ENCODE measurements at places on chromosomes 16 and 17.

DNA sequence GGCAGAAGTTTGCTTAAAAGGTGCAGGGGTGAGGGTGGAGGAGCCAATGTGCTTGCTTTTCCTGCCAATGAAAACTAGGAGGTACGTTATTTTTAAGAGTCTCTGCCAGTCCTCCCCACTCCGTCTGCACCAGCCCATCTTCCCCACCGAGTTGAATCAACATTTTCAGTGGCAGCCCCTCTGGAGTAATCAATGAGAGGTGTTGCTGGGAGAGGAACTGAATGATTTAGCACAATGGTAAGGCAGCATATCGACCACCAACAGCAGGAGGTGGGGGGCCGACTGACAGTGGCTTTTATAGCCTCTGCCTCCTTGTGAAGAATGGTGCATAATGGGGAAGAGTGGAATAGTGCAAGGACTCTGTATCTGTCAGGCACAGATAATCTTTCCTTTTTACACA is 1465.0 kb upstream of the GOT2 start:
- DNase-seq = no peak

GRCh38 chr17:72120642-72121163 is at the start of gene SOX9:
Gene SOX9, plus strand, starts transcription at chr17:72121020. Its CDS starts 372 bp downstream, at chr17:72121392.
- no peak for DNase-seq

- no peak for DNase-seq
Measured at GRCh38 chr16:10949424-10949970, 5.1 kb downstream of the CLEC16A start.

GRCh38 chr16:50742576-50743200 is 802 bp downstream of the CYLD start:
- DNase-seq = peak; percentile 36

GRCh38 chr17:82647593-82648164 is 565 bp downstream of the WDR45B start:
- peak; percentile 24 for DNase-seq

DNA sequence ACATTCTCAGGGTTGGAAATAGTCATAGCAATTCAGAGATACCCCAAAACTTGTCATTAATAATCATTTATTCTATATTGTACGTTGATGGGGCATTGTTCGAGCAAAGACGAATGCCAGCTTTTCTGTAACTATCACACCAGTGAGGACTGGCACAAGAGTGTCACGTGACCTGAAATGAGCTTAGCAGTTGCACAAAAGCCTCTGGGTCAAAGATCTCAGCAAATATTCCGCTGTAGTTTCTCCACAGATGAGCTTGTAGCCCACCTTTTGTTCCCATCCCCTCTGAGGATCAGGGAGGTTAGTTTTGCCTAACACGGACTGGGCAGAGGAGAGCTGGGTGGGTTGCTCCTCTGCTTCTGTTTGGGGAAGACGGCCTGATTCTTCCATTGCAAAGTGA is 18.2 kb downstream of the IRX3 start:
- no peak for DNase-seq

GRCh38 chr17:74763565-74764387 is 12.4 kb downstream of the NAT9 start:
- no peak for DNase-seq

GRCh38 chr17:49696233-49696761 is 11.5 kb downstream of the SLC35B1 start:
- peak; percentile 70 for DNase-seq

GRCh38 chr17:13491916-13492736 is 109.6 kb downstream of the HS3ST3A1 start:
- DNase-seq = no peak

DNA sequence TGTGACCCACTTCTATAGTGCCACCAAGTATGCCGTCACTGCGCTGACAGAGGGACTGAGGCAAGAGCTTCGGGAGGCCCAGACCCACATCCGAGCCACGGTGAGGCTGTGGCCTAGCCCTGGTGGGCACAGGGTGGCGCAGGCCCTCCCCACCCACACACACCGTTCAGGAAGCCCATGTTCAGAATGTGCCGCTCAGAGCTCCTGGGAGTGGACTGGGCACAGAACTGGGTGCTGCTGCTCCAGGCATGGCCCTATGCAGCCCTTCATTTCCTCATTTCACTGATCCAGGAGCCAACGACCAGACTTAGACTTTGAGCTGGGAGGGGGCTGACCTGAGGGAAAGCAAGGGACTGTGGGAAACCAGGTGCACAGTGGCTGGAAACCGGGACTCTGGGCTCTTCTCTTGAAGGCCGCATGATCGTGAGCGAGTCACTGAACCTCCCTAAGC is 2.4 kb upstream of the MRM1 start:
- DNase-seq = no peak

DNA sequence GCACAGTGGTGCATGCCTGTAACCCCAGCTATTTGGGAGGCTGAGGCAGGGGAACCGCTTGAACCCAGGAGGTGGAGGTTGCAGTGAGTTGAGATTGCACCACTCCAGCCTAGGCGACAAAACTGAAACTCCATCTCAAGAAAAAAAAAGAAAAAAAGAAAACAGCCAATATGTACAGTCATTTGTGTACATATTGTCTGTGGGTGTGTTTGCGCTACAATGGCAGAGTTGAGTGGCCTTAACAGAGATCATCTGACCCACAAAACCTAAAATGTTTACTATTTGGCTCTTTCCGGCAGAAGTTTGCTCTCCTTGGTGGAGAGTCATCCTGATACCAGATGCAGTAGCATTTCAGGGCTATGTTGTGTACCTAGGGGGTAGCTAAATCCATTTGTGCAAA is 57.9 kb downstream of the ARSG start:
- no peak for DNase-seq

DNA sequence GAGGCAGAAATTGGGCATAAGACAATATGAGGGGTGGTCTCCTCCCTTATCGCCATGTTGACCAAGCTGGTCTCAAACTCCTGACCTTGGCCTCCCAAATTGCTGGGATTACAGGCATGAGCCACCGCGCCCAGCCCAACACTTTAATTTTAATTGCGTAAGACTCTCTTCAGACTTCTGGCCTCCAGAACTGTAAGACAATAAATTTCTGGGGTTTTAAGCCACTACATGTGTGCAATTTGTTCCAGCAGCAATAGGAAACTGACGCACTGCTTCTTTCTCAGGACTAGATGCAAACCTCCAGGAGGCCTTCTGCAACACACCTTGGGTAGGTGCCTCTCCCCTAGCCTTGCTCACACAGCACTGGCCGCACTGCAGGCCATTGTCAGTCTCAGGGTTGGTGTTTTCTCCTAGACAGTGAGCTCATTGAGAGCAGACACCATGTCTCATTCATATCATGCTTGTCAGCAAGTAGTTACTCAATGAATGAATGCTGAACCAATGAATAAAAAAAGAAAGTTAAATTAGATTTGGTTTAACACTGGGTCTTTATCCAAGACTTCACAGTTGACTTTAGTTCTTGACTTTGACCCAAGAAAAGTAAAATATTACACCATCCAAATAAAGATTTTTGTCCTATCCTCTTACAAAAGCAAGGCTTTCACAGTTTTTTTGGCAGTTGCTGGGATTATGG is 5.5 kb upstream of the ACSF2 start:
- no peak for DNase-seq

DNA sequence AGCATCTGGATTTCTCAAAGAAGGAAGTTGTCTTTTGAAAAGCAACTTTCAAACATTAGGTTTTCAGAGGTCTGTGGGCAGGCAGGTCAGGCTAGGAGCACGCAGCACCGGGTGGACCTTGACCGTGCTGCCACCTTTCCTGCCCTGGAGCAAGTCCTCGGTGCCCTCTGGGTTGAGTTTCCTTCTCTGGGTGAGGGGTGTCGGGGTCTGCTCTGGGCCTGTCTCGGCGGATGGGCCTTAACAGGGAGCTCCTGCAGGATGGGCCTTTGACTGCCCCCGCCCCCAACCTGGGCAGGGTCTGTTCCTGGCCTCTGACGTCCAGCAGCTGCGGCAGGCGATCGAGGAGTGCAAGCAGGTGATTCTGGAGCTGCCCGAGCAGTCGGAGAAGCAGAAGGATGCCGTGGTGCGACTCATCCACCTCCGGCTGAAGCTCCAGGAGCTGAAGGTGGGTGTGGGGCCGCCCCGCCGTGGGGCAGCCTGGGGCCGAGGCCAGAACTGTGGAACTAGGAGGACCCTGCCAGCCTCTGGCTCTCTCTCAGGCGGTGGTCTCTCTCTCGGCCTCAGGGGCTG is 8.7 kb downstream of the DEF8 start:
- DNase-seq = no peak

- DNase-seq = no peak
Measured at GRCh38 chr17:50052241-50052796, 3.6 kb upstream of the ITGA3 start.

GRCh38 chr17:181245-182049 is at the start of gene DOC2B:
Gene DOC2B, minus strand, starts transcription at chr17:181650. Its CDS starts 171 bp downstream, at chr17:181479.
- DNase-seq = no peak

DNA sequence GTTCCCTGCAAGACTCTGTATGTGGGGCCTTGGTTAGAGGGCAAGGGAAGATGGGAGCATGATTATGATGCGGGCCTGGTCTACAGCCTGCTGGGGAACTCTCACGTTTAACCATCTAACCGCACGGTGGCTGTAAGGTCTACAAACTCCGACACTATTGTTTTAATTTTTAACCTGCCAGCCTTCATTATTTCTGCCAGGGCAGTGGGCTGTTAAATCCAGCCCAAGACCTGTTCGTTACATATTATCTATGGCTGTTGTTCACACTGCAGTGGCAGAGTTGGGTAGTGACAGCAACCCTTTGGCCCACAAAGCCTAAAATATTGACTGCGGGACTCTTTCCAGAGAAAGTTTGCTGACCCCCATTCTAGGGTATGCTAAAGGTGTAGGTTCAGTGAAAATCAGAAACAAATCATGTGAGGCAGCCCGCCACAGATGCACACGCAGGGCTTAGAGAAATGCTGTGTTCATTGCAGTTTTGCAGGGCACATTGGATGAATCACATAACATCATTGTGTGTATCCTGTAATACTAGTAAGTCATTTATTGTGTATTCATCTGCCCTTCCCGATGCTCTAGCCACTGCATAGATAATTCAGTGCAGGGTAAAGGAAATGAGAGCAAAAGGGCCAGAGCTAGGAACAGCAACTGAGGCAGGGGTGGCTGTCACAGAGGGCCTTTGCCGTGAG is 14.3 kb downstream of the SNX29 start:
- DNase-seq = no peak

GRCh38 chr16:57297856-57298255 is 13.4 kb upstream of the PLLP start:
- no peak for DNase-seq

DNA sequence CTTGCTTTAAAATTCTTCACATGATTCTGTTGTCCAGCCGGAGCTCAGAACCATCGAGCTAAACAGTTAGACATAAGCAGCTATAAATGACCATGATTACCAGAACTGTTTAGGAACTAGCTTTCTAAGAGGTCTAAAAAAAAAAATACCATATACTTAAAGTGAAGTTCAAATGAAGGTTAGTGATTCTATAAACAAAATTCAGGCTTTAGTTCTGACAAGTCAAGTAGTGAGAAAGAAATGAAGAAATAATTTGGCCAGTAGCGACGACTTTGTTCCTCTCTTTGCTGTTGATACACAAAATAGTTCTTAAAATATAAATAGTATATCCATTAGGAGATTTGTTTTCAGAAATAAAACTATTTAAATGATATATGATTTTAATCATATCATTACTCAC is 27.7 kb downstream of the ABCA8 start:
- no peak for DNase-seq

DNA sequence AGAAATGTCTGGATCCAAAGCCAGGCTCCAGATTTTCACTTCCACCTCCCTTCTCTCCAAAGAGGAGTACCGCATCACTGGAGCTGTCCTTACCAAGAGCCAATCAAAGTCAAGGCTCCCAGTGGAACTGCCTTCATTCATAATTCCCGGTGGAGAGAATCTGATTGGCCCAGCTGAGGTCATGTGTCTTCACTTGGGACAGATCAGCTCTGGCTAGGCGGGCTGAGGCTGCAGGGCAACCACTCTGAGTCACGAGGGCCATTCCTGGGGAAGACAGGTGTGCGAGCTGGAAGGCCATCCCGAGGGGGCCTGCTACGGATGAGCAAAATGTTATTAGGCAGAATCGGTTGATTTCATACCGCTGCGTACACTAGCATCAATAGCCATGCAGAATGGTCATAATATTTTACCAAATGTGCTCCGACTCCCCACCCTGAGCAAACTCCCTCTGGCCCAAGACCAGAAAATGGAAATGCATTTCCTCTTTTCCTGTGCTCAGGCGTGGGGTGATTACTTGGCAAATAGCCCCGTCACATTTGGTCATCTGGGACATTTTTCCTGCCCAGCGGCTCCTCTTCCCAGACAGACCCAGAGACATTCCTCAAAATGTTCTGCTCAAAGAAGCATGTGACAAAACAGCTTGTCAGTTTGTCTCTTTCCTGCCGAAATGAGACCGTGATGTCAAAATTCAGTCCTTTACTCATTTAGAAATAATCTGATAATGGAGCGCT is 111.1 kb downstream of the AIPL1 start:
- DNase-seq = no peak

DNA sequence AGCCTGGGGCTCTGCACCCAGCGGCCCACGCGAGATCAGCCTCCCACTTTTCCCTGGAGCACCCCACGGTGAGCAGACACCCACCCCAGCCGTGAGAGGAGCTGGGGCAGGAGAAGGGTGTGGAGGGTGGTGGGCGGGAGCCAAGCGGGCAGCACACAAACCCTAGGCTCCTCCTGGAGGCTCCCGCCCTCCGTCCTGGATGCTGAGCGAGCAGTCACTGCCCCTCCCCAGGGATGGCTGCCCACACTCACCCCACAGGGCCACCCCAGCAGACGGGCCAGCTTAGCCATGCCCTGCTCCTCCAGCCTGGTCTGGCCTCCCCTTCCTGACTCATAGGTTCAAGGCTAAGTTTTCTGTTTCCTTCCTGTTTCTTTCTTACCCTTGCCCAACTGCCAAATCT is 15.7 kb upstream of the ABCC3 start:
- no peak for DNase-seq

GRCh38 chr16:75957870-75958269 is 231.6 kb upstream of the CPHXL start:
- DNase-seq = no peak

GRCh38 chr16:88790312-88791211 is 5.5 kb upstream of the PIEZO1 start:
- peak; percentile 68 for DNase-seq

DNA sequence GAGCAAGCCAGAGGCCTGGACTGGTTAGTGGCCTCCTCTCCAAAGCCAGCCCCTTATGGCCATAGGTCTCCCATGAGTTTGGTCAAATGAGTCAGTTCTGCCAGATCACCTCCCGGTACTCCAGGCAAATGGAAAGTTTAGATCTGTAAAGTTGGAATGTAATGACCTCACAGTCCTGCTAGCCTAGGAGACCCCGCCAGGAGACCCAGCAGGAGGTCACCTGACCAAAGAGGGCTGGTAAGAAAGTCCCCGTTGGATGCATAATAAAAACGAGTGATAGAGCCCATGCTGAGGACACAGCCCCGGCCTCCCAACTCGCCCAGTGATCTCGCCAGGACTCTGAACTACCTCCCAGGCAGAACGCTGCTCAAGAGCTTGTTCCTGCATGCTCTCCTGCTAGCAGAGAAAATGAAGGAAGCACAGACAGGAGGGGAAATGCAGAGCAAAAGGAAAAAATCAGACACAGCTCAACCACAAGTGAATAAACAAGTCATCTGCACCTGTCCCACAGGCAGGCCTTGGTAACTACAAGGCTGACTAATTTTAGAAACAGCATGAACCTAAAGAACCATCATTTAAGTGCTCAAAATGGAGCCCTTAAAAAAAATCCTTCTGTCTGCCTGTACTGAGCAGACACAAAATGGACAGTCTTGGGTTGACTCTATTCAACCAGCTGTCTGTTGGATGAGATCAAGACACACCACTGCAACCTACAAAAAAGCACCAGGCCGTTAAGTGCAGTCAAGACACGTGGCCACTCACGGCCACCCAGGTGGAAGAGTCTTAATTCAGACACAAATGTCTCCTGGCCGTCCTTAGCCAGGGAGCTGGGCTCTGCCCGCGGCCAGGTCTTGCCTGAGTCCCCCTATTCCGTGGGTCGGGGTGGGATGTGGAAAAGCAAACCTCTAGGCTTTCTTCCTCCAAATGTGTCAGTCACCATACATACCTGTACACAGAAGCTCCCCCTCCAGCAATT is 9.2 kb downstream of the CDIP1 start:
- DNase-seq = no peak

All from stimulated activated CD4-positive, alpha-beta T cell treated with anti-CD3 and anti-CD28 coated beads, Interleukin-15, amount 100 ng/mL, for 48 hours (primary cell).